ENCODE measurements at places on chromosomes 1 and 21.

DNA sequence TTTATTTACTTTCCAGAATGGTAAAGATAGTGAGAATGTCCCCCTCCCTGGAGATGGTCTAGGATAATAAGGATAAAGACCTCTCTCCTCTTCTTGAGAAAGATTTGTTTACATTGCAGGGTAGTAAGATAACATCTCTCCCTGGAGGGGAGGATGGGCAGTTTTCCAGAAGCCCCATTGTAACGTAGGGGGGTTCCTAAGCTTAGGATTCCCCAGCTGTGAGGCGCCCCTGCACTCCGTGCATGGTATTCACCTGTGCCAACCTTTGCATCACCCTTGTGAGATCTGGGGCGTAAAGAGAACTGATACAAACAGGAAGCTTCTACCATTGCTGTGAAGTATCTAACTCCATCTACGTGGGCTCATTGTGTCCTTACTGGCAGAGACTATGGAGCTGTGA is 148.7 kb upstream of the DNAH14 start:
- DNase-seq, result no peak

- DNase-seq, result no peak
Measured at GRCh38 chr1:62040973-62041372, 153.7 kb upstream of the L1TD1 start.

DNA sequence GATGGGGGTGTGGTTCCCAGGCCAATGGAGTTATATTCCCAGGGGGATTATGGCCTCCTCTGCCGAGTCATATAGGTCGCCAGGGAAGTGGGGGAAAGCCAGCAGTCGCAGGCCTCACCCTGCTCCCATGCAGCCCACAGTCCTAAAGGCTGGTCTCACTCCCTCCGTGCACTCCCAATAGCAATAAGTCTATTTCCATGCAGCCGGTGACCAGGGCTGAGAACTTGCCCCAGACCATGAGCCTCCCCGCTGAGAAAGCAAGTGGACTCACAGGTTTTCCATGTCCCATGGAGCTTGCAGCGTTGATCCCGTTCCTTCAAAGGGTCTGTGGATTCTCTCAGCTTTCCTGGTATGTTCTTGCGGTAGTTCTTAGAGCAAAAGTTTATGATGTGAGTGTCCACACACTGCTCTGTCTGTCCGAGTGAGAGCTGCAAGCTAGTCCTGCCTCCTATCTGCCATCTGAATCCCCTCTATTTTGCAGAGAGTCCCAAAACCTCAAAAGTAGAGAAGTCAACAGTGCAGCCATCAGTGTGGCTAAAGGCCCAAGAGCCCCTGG is 81.7 kb upstream of the TMPRSS2 start:
- no peak for DNase-seq

DNA sequence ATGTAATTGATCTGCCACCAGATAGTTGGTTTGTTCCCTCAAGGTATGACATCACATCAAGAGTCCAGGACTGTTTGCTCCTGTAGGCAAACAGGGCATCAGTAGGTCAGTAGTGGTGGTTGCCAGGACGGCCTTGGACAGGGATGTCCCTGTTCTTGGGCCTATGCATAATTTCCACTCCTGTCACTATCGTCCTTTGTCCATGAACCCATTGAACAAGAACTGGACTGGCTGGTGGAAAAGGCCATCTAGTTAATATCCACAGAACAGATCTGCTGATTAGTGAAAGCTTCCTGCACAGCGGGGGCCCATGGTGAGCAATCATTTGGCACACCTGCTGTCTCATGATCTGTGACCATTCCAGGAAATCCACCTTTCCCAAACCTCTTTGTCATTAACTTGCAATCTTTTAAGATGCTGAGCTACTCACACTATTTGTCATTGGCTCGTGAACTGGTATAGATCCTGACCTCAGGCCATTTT is 12.4 kb upstream of the BSDC1 start:
- DNase-seq, result no peak

DNA sequence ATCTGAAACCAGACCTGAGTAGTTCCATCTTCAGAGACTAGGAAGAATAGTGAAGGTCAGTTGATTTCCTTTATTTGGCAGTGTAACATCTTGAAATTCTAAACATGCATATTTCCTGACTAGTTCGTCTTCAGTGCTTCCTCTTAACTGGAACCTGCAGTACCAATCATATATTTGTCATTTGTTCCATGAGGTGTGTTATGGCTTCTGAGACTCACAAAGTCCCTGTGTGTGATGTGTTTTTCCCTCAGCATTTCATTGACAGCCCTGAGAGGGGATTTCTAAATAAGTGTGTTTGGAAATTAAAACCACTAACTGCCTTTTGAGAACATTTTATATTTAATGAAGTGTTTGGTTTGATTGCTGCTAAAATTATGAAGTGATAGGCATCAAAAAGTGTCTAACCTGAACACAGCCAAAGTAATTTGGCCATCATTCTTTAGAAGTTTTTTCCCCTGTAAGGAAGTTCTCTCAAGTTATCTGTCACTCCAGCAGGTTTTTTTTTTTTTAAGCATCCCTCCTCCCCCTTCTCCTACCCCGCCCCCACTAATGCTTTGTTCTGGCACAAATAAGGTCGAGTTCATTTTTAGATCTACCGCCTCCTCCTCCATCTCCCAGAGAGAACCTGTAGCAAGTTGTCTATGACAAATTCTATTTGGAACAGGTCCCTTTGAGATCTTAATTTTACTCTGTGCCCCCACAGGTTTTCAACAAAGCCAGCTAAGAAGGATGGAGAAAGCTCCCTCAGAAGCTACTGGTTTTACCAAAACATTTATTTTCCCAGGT is 61.4 kb downstream of the TMEM200B start:
- no peak for DNase-seq

- no peak for DNase-seq
Measured at GRCh38 chr1:42172381-42173133, 8.0 kb upstream of the GUCA2A start.

- no peak for DNase-seq
Measured at GRCh38 chr1:81650776-81651175, 150.0 kb upstream of the ADGRL2 start.

DNA sequence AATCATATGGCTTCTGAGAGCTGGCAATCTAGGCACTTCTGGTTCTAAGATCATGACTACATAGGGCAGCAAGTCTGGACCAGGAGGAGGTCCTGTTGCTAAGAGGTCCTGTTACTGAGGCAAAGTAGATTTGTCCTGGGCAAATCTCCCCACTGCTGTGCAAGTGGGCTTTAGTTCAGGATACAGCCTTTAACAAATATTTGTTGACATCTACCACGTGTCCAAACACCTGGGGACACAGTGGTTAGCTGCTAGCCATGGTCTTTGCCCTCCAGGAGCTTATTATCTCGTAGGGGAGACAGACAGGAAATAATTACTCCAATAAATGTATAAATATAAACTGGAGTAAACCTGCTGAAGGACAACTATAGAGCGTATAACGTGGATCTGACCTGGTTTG is 3.2 kb downstream of the CGN start:
- no peak for DNase-seq

GRCh38 chr1:88519156-88519555 is 164.9 kb upstream of the PKN2 start:
- DNase-seq, result no peak

- no peak for DNase-seq
Measured at GRCh38 chr1:16980473-16981268, at the start of gene MFAP2. Gene MFAP2 (minus strand): TSS chr1:16980620. CDS start chr1:16978273, 2,347 bp downstream.

DNA sequence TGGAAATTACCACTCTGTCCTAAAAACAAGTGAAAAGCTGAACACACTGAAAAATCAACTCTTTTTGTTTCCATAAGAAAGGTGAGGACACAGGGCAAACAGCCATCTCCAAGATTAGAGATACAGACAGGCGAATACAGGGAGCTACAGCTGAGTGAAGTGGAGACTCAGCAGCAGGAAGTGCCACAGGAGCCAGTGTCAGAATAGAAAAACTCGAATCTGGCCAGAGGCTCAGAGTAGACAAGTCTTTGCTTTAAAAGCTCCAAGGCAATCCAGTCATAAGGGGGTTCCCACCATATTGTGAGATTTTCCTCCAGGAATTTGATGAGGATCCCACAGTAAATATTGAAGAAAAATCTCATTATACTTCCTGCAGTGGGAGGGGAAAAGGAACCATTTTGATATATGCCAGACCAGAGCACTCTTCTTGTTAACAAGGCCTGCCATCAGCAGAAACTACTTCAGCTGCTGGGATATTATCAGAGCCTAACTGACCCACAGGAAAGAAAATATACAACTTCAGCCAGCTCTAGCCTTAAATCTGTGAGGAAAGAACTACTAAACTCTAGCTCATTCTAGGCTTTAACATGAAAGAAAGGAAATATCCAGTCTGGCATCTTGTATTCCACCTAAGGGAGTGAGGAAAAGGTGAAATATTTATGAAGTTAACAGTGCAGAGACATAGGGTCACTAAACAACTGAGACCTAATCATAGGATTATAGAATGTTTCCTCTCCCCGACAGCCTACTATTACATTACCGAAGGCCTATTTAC is 256.2 kb upstream of the OLFM3 start:
- DNase-seq, result no peak

DNA sequence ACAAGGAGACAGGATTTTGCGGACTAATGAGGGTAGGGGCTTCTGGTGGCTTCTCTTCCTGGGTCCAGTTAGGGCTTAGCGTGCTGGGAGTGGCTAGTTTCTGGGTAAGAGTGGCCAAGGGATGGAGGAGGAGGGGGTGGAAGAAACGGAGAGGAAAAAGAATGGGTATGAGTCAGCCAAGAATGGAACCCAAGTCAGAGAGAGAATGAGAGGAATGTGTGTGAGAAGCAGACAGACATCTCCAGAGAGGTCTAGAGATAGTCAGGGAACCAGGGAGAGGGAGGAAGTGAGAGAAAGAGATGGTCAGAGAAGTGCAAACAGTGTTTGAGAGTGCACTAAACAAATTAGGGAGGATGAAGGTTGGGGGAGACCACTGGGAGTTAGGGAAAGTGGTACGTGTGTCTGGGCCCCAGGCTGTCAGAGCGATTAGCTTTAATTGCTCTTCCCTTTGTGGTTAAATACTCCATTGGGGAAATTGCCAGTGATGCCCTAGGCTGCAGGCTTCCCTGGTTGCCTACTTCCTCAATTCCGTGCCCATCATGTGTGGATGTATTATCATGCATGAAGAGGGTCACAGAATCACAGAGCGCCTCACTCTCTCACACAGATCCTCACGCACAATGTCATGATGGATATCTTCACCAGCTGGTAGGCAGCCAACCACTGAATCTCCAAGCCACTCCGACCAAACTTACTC is 1.4 kb downstream of the PEA15 start:
- no peak for DNase-seq

All from NCI-H526 (cell line).